Brain (organoid and tissue), 16 donors: ENCODE measurements at places on chromosomes 3 and 15. TPM values are rescaled to one million over a fixed set of nuclear protein-coding genes. Genes with fewer than 3 reads are reported as not detected.

ISLR gene
- polyA plus RNA-seq = 13.7 TPM

GOLGA8M gene
- not detected for polyA plus RNA-seq

NME9 gene
- polyA plus RNA-seq = 1.8 TPM

MYO5C gene
- polyA plus RNA-seq = 1.1 TPM

SKOR1 gene
- 0.49 TPM for polyA plus RNA-seq

SENP8 gene
- polyA plus RNA-seq = 1.9 TPM

ETFA gene
- 87.7 TPM for polyA plus RNA-seq

SUSD5 gene
- 2.4 TPM for polyA plus RNA-seq

CELSR3 gene
- 23.1 TPM for polyA plus RNA-seq

SCN11A gene
- polyA plus RNA-seq = not detected

SLC9C1 gene
- not detected for polyA plus RNA-seq

TRH gene
- polyA plus RNA-seq = 13.8 TPM

MOBP gene
- polyA plus RNA-seq = 204 TPM

CHRFAM7A gene
- 0.61 TPM for polyA plus RNA-seq
